ENCODE measurements at places on chromosomes 12 and 14.

DNA sequence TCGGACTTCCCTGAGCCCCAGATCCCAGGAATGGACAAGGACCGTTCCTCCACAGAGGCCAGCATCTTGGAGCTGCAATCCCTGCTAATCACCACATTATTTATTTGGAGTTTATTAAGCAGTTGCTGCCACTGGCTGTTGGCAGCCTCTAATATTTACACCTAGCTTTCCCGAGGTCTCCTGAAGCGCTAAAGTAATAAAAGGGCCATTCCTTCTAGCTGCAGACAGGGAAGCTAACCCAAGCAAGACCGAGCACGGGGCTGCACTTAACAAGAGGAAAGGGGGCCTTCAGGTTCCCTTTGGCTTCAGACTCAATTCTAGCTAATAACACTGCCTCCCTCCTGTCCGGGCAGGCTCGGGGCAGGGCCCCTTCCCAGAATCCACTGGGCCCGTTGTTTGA, 63.7 kb downstream of the BCL11B start:
- no peak for DNase-seq

GRCh38 chr14:103749452-103749851, 33.8 kb downstream of the ZFYVE21 start:
- no peak for DNase-seq

- no peak for DNase-seq
These were observed 52.0 kb downstream of the RASSF9 start for GRCh38 chr12:85784096-85784720.

- no peak for DNase-seq
These were observed 12.8 kb downstream of the CFAP73 start for GRCh38 chr12:113162102-113163029.

- DNase-seq = peak; percentile 23
These were observed 77.2 kb downstream of the SERPINA3 start for GRCh38 chr14:94689218-94689984.

DNA sequence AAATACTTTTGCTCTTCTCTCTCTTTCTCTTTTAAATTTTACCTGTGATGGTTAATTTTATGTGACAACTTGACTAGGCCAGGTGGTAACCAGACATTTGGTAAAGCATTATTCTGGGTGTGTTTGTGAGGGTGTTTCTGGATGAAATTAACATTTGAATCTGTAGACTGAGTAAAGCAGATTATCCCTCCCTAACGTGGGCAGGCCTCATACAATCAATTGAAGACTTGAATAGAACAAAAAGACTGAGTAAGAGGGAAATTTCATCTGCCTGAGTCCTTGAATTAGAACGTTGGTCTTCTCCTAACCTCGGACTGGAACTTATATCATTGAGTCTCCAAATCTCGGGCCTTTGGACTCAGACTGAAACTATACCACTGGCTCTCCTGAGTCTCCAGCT, 182.1 kb downstream of the NELL2 start:
- no peak for DNase-seq

GRCh38 chr12:120668868-120669840, 17.8 kb upstream of the MLEC start:
- no peak for DNase-seq

GRCh38 chr12:28390206-28390605, 199.9 kb downstream of the CCDC91 start:
- DNase-seq = no peak

GRCh38 chr14:68820536-68820935, 27.7 kb upstream of the ZFP36L1 start:
- no peak for DNase-seq

- DNase-seq = no peak
These were observed 53.0 kb downstream of the SSH1 start for GRCh38 chr12:108804271-108804953.

- no peak for DNase-seq
These were observed 626.6 kb upstream of the TMEM132C start for GRCh38 chr12:127640181-127640886.

- DNase-seq = peak; percentile 60
These were observed 13.7 kb downstream of the FOXJ2 start for GRCh38 chr12:8045952-8046944.

DNA sequence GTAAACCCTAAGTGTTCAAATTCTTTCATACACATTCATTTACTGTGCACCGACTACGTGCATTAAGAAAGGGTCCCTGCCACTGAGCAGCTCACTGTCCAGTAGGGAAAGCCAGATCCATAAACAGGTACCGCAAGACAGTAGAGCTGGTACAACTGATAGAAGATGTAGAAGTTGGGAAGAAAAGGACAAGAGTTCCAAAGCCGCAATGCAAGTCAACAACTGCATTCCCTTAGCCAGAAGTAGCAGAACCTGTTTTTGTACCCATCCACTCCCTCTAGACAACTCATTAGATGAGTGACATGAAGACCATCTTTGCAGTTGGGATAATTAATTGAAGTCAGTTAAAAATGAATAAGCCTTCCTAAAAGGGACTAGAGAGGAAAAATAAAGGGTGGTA, 1.3 kb downstream of the SENP1 start:
- DNase-seq = no peak

DNA sequence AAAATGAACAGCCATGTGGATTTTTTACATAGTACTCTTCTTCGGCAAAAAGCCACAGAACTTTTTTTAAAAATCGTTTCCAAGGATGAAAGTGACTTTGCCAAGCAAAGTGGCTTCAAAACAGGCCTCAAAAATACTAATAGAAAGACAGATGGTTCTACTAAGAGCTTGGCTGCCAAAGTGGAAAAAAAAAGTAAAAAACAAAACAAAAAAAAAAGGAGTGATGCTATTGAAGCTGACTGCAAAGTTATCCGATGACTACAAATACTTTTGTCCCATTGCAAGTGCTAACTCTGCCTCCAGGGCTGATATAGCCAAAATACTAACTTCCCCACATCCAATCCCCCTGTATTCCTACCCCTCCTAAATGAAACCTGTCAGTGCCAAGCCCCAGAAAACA, 277.6 kb downstream of the SOX5 start:
- DNase-seq = no peak

- DNase-seq = no peak
These were observed 48.7 kb upstream of the CDKN3 start for GRCh38 chr14:54348001-54348611.

DNA sequence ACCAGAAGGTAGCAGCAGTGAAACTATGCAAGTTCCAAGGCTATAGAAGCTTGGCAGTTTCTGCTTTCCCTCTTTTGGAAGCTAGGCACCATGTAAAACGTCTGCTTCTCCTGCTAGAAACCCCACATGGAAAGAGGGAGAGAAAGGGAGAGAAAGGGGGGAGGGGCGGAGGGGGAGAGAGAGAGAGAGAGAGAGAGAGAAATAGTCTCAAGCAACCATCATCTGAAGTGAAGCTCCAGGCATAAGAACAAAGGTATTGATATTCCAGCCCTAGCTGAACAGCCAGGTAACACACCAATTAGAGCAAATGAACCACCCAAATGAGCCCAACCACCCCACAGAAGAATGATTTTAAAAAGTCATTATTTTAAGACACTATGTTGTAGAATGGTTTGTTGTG, 8.5 kb downstream of the SLC6A15 start:
- no peak for DNase-seq

Data from activated T-helper 2 cell treated with anti-CD3 and anti-CD28 coated beads, Interferon-gamma antibody, Interleukin-2, Interleukin-4, amounts not matched to agents 10 μg/mL and 5 μg/mL and 100 μg/mL, durations not matched to agents 14 hours and 24 hours and 36 hours (primary cell).